HFFc6 (cell line): ENCODE measurements at places on chromosomes 3 and 15.

GRCh38 chr3:173920386-173920785, 522.8 kb downstream of the NLGN1 start:
- peaks cover 10% of the 10 kb centered on the region for H3K4me1 ChIP-seq
- no peaks in the 10 kb centered on the region for H3K27me3 ChIP-seq
- peak; percentile 9 for DNase-seq
- H3K36me3 ChIP-seq, result no peaks in the 10 kb centered on the region
- no peak overlapping the region for H3K4me3 ChIP-seq

- no peaks in the 10 kb centered on the region for H3K36me3 ChIP-seq
- H3K4me1 ChIP-seq, result peaks cover 26% of the 10 kb centered on the region
- DNase-seq, result no peak
- H3K27ac ChIP-seq, result 0 out of 2 replicates have a peak overlapping the region, but pooled peaks have one; percentile 94
Observed at GRCh38 chr3:51944451-51945021, 2.4 kb downstream of the PARP3 start.

DNA sequence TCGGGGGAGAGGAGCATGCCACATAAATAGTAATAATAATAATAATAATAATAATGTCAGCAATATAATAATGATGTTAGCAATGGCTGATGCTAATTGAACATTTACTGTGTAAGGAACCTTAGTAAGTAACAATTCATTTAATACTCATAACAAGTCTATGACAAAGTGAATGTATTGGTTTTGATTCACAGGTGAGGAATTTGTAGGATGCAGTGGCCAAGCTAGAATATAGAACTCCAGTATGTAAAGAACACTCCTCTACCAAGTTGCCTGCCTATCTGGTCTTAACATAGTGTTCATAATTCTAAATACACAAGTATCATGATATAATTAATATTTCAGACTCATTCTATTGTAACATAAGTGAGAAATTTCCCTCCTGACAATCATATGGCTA, 1016.5 kb downstream of the ROBO1 start:
- H3K4me3 ChIP-seq, result no peak overlapping the region
- H3K27ac ChIP-seq, result no peak overlapping the region
- H3K4me1 ChIP-seq, result peaks cover 40% of the 10 kb centered on the region
- DNase-seq, result no peak
- no peaks in the 10 kb centered on the region for H3K36me3 ChIP-seq

DNA sequence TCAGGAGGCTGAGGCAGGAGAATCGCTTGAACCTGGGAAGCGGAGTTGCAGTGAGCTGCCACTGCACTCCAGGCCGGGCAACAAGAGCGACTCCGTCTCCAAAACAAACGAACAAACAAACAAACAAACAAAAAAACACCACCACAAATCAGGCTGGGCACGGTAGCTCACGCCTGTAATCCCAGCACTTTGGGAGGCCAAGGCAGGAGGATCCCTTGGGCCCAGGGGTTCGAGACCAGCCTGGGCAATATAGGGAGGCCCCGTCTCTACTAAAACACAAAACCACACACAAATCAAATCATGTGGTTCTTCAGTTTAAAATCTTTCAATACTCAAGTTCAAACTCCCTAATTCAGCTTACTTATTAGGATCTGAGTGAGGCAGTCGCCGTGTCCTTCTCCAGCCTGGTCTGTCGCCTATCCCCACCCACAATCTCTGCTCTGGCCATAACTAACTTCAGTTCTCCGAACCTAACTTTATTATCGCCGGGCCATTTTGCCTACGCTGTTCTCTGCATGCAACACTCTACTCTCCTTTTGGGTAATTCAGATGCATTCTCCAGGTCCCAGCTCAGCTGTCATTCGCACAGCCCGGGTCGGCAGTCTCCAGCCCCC, 660 bp upstream of the RTF1 start:
- peak overlapping the region; percentile 94 for H3K4me3 ChIP-seq
- no peaks in the 10 kb centered on the region for H3K27me3 ChIP-seq
- peaks cover 9% of the 10 kb centered on the region for H3K36me3 ChIP-seq

DNA sequence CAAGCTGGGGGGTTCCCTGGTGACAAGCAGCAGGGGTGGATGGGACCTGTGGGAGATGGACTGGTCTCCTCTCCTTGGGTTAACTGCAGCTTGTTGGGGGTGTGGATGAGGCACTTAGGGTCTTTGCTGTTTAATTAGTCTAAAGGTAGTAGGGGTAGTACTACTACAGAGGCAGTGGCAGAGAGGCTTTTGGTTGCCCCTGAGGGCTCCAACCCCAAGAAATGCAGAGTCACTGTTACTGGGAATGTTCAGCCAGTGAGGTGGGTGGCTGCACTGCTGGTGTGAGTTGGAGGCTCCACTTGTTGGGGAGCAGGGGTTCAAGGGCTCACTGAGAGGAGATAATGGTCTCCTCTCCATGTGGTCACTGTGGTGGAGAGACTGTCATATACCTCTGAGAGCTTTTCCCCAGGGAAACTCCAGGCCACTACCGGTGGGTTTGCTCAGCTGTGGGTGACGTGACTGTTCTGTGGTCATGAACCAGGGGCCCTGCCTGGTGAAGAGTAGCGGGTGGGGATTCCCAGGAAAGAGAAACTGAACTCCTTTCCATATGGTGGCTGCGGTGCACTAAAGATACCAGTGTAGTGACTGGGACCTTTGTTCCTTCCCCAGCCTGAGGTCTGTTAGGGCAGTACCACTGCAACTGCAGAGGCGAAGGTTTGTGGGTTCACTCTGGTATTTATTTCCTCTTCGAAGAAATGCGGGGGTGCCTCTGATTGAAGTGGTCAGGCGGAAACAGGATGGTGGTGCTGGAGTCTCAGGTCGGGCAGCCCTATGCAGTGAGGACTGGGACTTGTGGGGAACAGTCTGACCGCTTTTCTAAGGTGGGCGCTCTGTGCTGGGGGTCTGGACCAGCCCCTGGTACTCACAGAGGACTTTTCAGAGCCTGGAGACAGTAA, 68.9 kb upstream of the TNFSF10 start:
- H3K4me3 ChIP-seq, result no peak overlapping the region
- DNase-seq, result no peak
- no peaks in the 10 kb centered on the region for H3K4me1 ChIP-seq
- H3K36me3 ChIP-seq, result no peaks in the 10 kb centered on the region

DNA sequence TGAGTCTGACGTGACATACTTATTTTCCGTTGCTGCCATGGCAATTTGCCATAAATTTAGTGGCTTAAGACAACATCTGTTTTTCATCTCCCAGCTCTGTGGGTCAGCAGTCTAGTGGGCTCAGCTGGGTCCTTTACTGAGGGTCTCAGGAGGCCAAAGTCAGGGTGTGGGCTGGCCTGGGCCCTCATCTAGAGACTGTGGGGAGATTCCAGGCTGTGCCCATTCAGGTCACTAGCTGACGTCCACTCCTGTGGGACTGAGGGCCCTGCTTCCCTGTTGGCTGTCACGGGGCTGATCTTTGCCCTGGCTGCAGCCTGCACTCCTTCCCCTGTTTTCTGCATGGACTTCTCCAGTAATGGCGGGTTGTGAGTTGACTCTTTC, 19.1 kb downstream of the FGD5 start:
- no peak for DNase-seq
- no peaks in the 10 kb centered on the region for H3K36me3 ChIP-seq
- H3K27ac ChIP-seq, result no peak overlapping the region
- H3K27me3 ChIP-seq, result peaks cover 56% of the 10 kb centered on the region

- peaks cover 11% of the 10 kb centered on the region for H3K4me1 ChIP-seq
- H3K27ac ChIP-seq, result no peak overlapping the region
- no peak for DNase-seq
- no peaks in the 10 kb centered on the region for H3K36me3 ChIP-seq
Observed at GRCh38 chr15:72154316-72154715, 36.1 kb downstream of the SENP8 start.

DNA sequence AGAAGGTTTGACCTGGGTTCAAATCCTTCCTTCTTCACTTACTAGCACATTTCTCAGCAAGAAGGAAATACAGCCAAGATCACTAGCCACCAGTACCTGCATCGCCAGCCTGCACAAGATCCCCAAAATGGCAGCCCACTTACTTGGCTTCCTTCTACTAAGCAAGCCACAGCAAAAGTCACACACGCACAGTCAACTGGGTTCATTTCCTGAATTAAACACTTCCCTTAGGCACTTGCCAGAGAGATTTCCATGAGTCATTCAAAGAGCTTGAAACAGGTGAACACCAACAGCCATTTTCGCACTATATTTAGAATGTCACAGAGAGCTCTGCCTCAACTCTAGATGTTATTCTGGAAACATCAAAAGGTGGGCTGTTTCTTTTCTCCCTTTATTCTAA, 42.6 kb downstream of the MGLL start:
- H3K27ac ChIP-seq, result peak overlapping the region; percentile 96
- H3K36me3 ChIP-seq, result peaks cover 30% of the 10 kb centered on the region
- peak; percentile 24 for DNase-seq
- H3K4me3 ChIP-seq, result peak overlapping the region; percentile 10
- H3K27me3 ChIP-seq, result no peaks in the 10 kb centered on the region; the same call in 1 of the 2 replicates
- peaks cover 76% of the 10 kb centered on the region for H3K4me1 ChIP-seq

GRCh38 chr3:39196671-39197356, 4.4 kb upstream of the XIRP1 start:
- H3K4me3 ChIP-seq, result no peak overlapping the region
- H3K27me3 ChIP-seq, result peaks cover 14% of the 10 kb centered on the region

DNA sequence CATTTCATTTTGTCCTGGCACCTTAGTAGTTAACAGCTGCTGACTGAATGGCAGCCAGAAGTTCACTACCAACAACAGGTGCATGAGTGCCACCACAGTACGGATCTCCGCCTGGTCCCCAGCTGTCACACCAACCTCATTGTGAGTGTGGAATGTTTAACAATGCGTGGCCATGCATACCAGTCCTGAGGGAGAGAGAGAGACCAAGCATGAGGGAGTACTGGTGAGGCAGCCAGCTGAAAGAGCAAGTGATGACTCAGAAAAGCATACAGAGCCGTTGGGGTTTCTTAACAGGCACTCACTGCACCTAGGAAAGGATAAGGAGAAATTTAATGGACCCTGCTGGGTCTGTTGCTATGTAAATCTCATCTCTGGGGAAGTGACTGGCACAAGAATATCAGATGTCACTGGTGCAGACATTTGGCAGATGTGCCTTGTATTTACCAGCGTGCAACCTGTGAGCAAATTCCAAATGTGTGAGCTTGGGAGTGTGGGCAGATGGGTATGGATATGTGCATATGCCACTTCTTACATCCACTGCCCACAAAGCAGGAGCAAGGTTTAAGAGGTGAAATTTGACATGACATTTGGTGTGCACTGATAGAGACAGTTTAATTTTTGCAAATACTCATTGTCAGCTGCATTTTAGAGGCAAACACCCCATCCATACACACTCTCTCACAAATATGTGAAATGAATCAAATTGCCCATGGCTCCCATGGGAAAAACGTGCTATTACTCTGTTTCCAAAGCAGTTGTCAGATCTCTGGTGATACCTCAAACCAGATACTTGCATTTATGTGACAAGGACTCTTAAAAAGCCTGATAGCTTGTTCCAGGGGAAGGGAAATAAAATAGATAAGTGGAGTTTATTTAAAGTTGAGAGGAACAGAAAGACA, 245.2 kb upstream of the ARPP21 start:
- no peak overlapping the region for H3K4me3 ChIP-seq
- H3K4me1 ChIP-seq, result no peaks in the 10 kb centered on the region
- H3K36me3 ChIP-seq, result no peaks in the 10 kb centered on the region
- DNase-seq, result no peak

DNA sequence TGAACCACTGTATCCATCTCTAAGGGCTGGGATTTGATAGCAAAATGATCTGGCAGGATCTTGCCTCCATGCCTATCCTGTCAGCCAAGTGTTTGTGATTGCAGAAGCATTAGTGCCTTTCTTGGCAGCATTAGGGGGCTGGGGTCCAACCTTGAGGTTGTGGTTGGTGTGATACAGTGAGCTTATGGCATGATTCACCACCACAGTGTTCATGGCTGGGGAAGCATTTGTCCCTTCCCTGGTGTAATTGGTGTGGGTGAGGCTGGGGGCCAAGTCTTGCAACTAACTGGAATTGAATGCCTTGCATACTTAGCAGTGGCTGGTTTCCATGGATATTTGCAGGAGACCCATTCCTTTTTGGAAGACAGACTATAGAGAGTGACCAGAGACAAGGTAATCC, 271.0 kb upstream of the TBL1XR1 start:
- peak overlapping the region; percentile 37 for H3K4me3 ChIP-seq
- H3K36me3 ChIP-seq, result no peaks in the 10 kb centered on the region
- H3K4me1 ChIP-seq, result peaks cover 72% of the 10 kb centered on the region

DNA sequence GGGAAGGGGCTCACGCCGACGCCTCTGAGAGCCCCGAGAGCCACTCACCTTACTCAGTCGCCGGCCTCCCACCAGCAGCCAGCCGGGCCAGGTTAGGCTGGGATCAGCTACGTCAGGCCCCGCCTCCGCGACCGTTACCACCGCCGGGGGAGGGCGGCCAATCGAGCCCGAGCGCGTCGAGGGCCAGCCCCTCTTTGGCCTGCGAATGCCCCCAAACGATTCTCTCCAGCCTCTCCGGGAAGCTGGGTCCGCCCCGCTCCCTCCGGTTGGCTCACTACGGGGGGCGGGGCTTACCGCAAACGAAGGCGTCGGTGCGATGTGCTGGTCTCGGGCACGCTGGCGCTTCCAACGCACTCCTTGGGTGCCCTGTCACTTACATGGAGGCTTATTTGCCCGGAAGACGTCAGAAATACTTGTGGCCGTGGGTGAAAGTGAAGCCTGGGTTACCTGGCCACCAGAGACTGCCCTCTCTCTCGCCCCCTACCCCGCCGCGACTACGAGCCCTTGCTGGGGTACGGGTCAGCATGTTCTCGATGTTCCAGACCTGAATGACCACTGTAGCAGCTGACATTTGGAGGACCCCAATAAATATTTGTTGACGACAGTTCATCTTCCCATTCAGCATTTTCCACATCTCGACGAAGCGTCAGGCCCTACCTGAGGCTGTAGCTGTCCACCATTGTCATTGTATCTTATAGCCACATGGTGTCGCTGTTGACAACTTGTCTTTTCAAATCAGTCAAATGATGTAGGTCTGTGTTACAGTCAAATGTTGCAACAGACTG, at the start of gene CEP70:
CEP70 (minus strand) TSS at position 111 of the 785 bp plus-strand sequence. CDS start 21,333 bp downstream, outside the sequence.
- H3K4me3 ChIP-seq, result peak within 1 kb of the TSS; percentile 91
- H3K27ac ChIP-seq, result peak within 1 kb of the TSS; percentile 86
- H3K4me1 ChIP-seq, result peaks cover 15% of the 10 kb centered on the region; the same call in 1 of the 2 replicates
- no peaks in the 10 kb centered on the region for H3K27me3 ChIP-seq
- peak; percentile 89 for DNase-seq

GRCh38 chr3:26081166-26081565, 291.3 kb downstream of the OXSM start:
- H3K4me3 ChIP-seq, result no peak overlapping the region
- no peak overlapping the region for H3K27ac ChIP-seq
- no peaks in the 10 kb centered on the region for H3K4me1 ChIP-seq
- H3K27me3 ChIP-seq, result no peaks in the 10 kb centered on the region; the same call in 1 of the 2 replicates
- no peaks in the 10 kb centered on the region for H3K36me3 ChIP-seq
- no peak for DNase-seq

GRCh38 chr15:29424118-29424517, 154.5 kb upstream of the NSMCE3 start:
- H3K4me1 ChIP-seq, result peaks cover 12% of the 10 kb centered on the region
- H3K36me3 ChIP-seq, result no peaks in the 10 kb centered on the region
- H3K27me3 ChIP-seq, result peaks cover 4% of the 10 kb centered on the region
- H3K4me3 ChIP-seq, result no peak overlapping the region
- no peak for DNase-seq
- no peak overlapping the region for H3K27ac ChIP-seq

DNA sequence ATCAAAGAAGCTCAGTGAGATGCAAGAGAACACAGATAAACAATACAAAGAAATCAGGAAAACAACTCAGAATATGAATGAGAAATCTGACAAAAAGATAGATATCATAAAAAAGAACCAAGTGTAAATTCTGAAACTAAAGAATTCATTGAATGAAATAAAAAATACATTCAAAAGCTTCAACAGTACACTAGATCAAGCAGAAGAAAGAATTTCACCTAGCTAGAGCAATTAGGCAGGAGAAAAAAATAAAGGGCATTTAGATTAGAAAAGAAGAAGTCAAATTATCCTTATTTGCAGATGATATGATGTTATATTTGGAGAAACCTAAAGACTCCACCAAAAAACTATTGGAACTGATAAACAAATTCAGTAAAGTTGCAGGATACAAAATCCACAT, 19.4 kb upstream of the CX3CR1 start:
- H3K4me3 ChIP-seq, result no peak overlapping the region
- DNase-seq, result no peak
- H3K4me1 ChIP-seq, result peaks cover 17% of the 10 kb centered on the region
- H3K27ac ChIP-seq, result no peak overlapping the region
